ENCODE measurements at places on chromosomes 7 and 10.
A peak's percentile ranks its signal among the peaks of the same experiment; 100 is the strongest.

DNA sequence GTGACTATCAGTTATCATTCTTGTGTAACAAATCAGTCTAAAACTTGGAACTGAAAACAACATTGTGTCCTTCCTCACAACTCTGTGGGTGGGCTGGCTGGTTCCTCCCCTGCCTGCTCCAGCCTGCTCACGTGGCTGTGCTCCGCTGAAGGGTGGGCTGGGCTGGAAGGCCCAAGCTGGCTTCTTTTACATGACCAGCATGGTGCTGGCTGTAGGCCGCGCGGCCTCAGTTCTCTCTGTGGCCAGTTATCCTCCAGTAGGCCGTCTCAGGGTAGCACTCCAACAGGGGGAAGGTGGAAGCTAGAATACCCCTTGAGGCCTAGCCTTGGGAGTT lies 11.3 kb downstream of the ADAMTS14 start:
- DNase-seq = no peak

DNA sequence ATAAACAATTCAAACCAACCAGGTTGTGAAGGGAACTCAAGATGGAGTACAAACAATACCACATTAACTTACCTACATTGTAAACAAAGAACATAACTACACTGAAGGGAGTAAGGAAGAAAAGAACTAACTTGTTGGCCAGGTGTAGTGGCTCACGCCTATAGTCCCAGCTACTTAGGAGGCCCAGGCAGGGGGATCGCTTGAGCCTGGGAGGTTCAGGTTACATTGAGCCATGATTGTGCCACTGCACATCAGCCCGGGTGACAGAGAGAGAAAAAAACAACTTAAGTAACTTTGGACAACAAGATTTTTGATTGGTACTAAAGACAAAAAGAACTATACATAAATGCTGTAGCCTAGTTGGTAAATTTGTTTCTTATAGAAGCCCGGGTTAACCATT lies 68.8 kb downstream of the TRIL start:
- no peak for DNase-seq

DNA sequence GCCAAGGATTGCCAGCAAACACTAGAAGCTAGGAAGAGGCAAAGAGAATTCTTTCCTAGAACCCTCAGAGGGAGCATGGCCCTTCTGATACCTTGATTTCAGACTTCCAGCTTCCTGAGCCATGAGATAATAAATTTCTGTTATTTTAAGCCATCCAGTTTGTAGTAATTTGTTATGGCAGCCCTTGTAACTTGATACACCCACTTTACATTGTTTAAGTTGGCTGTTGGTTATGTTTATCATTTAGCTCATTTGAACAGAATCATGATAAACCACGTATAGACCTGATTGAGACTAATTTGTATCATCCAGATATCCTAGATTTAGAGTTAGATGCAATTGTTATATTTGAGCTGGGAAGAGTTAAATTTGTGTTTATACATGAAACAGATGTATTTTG lies 9.4 kb upstream of the TES start:
- no peak for DNase-seq

GRCh38 chr10:31803606-31804351 lies 124.9 kb downstream of the ARHGAP12 start:
- DNase-seq = no peak

DNA sequence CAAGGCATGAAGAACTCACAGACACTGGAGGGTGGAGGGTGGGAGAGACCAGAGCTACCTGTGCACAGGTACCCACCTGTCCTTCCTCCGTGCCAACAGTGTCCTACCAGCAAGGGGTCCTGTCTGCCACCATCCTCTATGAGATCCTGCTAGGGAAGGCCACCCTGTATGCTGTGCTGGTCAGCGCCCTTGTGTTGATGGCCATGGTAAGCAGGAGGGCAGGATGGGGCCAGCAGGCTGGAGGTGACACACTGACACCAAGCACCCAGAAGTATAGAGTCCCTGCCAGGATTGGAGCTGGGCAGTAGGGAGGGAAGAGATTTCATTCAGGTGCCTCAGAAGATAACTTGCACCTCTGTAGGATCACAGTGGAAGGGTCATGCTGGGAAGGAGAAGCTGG lies 21.8 kb downstream of the PRSS2 start:
- no peak for DNase-seq

DNA sequence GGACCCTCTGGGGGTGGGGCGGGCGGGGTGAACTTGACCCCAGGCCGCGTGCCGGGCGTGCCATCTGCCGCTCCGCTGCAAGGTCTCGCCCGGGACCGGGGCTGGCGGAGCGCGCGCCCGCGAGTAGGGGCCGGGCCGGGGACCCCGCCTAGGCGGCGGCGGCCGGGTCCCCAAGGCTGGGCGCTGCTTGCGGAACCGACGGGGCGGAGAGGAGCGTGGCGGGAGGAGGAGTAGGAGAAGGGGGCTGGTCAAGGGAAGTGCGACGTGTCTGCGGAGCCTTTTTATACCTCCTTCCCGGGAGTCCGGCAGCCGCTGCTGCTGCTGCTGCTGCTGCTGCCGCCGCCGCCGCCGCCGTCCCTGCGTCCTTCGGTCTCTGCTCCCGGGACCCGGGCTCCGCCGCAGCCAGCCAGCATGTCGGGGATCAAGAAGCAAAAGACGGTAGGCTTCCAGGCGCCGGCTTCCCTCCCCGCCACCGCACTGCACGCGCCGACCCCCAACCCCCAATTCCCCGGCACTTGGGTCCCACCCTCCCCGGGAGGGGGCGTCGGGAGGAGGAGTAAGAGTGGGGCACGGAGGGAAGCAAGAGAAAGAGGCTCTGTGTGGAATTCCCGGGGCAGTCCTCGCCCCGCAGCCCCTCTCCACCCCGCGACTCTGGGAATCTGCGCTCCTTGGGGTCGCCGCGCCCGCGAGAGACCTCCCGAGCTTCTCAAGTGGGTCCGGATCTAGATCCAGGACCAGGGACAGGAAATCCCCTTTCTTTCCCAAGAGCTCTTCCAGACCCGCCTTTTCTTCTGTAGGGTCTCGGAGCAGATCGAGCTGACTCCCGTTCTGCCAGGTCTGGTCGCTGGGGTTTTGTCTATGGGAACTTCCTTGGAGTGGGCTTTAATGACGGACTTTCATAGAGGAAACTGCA lies at the start of gene PAPSS2:
PAPSS2 (plus strand) TSS at position 308 of the 913 bp plus-strand sequence; CDS start at position 412, 104 bp downstream.
- peak; percentile 65 for DNase-seq

GRCh38 chr10:15579605-15580004 lies 140.1 kb downstream of the ITGA8 start:
- DNase-seq = peak; percentile 66

- DNase-seq = no peak
These were observed 73.4 kb downstream of the TES start for GRCh38 chr7:116283595-116284204.

DNA sequence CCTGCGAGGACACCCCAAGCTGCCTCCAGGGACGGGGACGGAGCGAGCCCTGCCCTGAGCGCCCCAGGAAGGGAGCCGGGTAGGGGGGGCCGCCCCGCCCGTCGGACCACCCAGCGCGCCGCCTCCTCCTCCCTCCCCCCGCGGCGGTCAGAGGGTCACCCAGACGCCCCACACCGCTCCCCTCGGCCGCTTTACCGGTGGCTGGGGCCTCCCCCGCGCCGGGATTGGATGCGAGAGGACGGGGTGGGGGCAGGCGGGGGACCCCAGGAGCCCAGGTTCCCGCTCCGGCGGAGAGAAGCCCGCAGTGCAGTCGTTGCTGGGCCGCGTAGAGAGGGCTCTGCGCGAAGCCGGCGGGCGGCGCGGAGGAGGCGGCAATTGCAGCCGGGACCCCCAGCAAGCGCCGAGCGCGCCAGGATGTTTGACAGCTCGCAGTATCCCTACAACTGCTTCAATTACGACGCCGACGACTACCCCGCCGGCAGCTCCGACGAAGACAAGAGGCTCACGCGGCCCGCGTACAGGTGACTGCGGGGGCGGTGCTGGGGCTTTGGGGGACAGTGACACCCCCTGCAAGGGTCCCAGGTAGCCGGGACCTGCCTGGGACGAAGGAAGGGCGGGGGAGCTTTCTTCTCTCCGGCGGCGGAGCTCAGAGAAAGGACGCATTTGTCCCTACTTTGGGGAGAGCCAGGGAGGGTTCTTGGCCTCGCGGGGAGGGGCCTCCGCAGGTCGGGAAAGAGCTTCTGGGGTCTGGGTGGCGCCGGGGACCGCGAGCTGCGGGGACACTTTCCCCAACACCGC lies at the start of gene FOXL3:
FOXL3 (plus strand) TSS at position 415 of the 798 bp plus-strand sequence; CDS start at position 415, 0 bp downstream.
- DNase-seq = no peak

DNA sequence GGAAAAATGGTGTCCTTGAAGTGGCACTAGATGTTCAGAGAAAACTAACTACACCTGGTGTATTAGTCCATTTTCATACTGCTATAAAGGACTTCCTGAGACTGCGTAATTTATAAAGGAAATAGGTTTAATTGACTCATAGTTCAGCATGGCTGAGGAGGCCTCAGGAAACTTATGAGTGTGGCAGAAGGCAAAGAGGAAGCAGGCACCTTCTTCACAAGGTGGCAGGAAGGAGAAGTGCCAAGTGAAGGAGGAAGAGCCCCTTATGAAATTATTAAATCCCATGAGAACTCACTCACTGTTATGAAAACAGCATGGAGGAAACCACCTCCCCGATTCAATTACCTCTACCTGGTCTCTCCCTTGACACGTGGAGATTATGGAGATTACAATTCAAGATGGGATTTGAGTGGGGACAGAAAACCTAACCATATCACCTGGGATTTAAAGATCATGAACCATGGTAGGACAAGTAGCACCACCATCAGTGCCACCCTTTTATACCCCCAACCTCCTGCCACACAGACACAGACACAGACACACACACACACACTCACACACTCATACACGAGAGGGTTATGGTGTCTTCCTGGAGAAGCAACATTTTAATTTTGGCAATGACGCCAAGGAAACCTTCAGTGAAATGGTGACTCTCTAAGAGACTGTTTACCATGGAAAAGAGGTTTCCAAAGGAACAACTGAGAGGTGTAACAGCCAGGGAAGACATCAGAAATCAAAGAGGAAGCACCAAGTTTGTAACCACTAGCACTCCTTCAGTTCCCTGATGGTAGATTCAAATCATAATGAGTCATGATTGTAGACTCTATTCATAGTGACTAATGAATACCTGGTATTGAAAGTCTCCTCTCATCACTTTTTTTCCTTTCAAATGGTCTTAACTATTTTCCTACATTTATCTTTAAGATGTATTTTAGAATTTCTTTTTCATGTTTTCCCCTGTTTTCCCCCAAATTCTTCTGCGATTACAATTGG lies 41.8 kb upstream of the WNT16 start:
- peak; percentile 60 for DNase-seq

GRCh38 chr10:115624448-115624847 lies 531.3 kb downstream of the ATRNL1 start:
- DNase-seq = no peak

DNA sequence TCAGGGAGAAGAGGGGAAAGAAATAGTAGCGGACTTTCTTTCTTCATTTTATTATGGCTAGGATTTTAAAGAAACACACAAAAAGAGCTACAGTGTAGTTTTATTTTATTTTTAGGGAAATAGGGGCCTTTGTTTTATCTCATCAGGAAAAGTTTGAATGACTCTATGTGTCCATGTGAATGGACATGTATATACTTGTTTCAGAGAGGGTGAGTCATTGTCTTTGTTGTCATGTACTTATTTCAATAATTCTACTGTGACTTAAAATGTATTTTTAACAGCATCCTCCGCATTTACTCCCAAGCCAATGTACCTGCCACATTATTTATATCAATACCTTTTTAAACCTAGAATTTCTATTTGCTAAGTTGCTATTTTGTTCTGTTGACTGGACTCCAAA lies 569.5 kb downstream of the SORCS3 start:
- DNase-seq = no peak

- DNase-seq = no peak
These were observed 101.1 kb downstream of the PTPRE start for GRCh38 chr10:128007971-128008370.
